ENCODE measurements at places on chromosomes 11 and 22.

- no peak for DNase-seq
Measured at GRCh38 chr11:2265396-2265795, 5.0 kb downstream of the ASCL2 start.

- DNase-seq = no peak
Measured at GRCh38 chr22:35742342-35743100, 24.8 kb downstream of the APOL5 start.

DNA sequence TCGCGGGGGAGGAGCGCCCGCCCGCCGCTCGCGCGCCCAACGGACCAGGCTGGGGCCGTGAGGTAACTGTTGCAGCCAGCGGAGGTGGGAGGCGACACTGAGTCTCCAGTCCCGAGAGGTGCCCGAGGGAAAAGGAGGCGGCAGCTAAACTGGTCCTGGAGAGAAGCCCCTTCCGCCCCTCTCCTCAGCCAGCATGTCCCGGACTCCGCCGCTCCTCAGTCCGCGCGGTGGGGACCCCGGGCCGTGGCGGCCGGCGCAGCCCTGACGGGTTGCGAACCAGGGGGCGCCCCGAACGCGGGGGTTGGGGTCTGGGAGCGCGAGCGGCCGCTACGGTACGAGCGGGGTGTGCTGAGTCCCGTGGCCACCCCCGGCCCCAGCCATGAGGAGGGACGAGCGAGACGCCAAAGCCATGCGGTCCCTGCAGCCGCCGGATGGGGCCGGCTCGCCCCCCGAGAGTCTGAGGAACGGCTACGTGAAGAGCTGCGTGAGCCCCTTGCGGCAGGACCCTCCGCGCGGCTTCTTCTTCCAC lies at the start of gene PDE3B:
PDE3B (plus strand) TSS at position 108 of the 529 bp plus-strand sequence; CDS start at position 380, 272 bp downstream.
- peak; percentile 94 for DNase-seq

DNA sequence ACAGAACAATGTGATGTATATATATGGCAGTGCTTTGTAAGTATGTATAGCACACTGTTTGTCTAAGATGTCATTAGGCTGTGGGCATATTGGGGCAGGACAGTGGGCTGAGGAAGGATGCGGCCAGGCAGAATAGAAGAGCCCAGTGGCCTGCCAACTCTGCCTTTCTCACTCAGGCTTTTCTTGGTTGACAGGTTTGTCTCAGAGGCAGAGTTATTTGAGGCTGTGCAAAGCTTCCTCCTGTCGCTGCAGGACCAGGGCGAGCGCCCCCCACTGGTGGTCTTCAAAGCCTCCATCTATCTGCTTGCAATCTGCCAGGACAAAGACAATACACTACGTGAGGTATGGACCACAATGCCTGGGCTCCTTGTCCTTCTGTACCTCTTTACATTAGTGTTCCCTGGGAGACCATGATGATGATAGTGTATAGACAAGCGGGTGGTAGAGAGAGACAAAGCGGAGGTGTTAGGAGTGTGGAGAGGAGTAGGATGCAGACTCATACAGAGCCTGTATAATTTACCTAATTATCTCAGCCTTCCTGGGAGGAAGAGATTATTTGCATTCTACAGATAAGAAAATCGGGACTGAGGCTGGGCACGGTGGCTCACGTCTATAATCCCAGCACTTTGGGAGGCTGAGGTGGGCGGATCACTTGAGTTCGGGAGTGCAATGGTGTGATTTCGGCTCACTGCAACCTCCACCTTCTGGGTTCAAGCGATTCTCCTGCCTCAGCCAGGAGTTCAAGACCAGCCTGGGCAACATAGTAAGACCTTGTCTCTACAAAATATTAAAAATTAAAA lies 37.3 kb upstream of the CCDC134 start:
- peak; percentile 36 for DNase-seq

DNA sequence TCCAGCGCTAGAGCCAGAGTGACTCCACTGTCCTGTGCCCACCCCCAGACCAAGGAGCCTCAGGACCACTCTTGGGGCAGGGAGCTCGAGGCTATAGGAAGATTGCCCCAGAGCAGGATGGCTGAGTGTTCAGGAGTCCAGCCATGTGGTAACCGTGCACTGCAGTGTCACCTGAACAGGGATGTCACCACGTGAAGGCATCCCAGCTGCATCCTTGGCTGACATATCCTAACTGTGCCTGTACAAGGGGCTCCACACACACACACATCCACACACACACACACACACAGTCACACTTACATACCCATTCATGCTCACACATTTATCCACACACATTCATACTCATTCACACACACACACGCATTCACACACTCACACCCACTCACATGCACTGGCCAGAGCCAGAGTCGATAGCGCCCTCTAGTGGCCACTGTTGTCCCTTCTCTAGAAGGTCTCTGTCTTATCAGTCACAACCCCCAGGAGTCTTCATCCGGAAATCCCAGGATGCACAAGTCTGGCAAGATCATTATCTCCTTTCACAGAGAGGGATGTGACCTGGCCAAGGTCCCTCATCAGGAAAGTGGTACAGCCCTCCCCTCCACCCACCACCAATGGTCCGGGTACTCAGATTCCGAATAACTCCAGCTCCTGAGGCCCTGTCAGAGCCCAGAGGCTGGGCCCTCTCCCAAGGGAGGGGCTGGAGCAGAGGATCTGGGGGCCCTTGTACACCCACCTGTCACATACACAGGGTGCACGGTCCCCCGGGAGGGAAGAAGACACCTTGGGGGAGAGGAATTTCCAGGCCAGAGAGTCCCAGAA lies 55.1 kb downstream of the IGLL5 start:
- peak; percentile 73 for DNase-seq
